Renal cortex interstitium (tissue), 15 donors: ENCODE measurements at places on chromosomes 5 and 9. TPM values are rescaled to one million over a fixed set of nuclear protein-coding genes. Genes with fewer than 3 reads are reported as not detected.

The ACTL7B gene
- not detected for polyA plus RNA-seq

GRCh38 chr5:78813286-78813685 is 164.7 kb upstream of the LHFPL2 start:
- DNase-seq, result no peak

The PRRX2 gene
- 1.1 TPM for polyA plus RNA-seq

The TPM2 gene
- 156 TPM for polyA plus RNA-seq

GRCh38 chr9:117120061-117120460 is 294.8 kb downstream of the ASTN2 start:
- no peak for DNase-seq

- no peak for DNase-seq
Observed at GRCh38 chr5:134494780-134495179, 30.7 kb upstream of the JADE2 start.

DNA sequence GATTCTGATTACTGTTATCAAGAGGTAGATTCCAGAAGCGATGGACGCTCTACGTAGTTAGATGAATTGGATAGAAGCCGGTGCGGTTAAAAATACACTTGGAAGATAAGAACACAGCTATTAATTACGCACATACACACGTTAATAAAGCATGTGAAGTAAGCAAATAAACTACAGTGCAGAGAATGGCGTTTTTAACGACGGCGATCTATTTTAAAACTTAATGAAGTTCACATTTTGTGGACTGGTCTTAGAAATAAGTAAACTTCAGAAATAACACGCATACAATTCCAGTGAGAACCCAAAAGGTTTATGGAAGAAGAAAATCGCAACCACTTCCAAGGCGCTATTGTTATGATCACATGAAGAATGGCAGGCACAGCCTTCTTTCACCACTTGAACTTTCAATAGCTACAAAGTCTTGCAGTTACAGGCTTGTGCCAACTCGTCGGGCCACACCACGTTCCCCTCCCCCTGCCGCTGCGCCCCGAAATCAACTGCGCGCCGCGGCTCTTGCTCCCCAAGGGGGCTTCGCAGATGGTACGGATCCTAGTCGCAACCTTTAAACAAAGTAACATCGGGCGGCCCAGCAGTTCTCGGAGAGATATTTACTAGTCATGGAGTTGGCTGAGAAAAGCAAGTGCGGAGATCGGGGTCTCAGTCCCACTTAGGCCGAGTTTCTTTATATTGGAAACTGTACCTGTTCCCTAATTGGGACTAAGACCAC is 866 bp upstream of the SEMA6A start:
- DNase-seq, result peak; percentile 17

The LOX gene
- polyA plus RNA-seq, result 41.7 TPM

- DNase-seq, result no peak
Observed at GRCh38 chr9:136544548-136544963, 1.3 kb downstream of the NOTCH1 start.

- DNase-seq, result no peak
Observed at GRCh38 chr5:90792725-90793124, 234.1 kb downstream of the ADGRV1 start.

The POLR3G gene
- 2.7 TPM for polyA plus RNA-seq
